ENCODE measurements at places on chromosomes 5 and 9.

- no peak for DNase-seq
These were observed 21.5 kb upstream of the DAB2 start for GRCh38 chr5:39446231-39446630.

DNA sequence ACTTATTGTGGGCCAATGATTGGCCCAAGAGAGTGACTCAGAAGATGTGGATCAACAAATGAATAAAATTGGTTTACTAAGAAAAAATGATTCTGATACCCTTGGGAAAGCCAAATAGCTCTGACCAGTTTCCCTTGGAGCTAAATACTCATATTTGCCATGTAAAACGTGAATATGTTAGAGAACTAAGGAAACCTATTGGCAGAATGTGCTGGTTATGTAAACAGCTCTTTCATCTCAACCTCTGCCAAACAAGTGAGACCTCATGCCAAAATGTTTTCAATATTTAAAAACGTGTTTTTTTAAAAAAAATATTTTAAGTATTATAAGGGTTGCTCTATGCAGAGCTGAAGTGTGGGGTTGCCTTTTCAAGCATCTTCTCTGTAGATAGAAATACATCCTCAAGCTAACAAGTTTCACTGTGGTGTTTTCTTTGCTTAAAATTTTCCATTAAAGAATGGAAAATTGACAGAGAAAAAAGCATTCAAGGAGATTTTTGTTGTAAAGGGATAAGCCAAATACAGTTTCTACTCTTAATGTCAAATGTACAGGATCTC lies 186.9 kb upstream of the TUT7 start:
- DNase-seq: no peak

GRCh38 chr9:2425676-2426075 lies 195.9 kb upstream of the VLDLR start:
- DNase-seq: no peak

- DNase-seq: no peak
These were observed 189.4 kb downstream of the BNC2 start for GRCh38 chr9:16680975-16681651.

- DNase-seq: no peak
These were observed 88.0 kb upstream of the FTMT start for GRCh38 chr5:121763665-121764064.

DNA sequence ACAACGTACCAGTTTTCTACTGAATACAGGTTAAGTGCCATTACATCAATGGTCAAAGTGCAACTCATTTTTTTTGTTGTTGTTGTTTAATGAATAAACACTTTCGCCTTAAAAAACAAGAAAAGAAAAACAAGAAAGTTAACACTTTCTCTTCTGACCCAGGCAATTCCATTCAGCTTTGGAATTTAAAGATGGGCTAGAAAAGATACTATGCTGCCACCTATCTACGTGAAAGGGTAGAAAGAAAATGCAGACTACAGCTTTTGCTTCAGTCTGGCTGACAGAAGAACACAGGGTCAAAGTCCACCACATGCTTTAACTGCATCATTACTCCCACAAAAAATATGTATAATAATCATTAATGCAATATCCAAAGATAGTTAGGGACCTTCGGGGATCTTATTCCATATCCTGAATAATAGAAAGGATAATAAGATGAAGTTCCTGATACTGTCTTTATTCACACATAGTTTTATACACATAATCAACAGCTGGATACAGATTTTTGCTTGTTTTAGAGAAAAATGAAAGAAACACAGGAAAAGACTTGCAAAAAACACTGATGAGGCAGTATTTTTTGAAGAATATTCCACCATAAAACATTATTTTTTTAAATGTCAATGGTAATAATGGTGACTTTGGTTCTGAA lies 40.4 kb downstream of the ZDHHC21 start:
- peak; percentile 35 for DNase-seq

- no peak for DNase-seq
These were observed 51.1 kb upstream of the MVB12B start for GRCh38 chr9:126275386-126276001.

DNA sequence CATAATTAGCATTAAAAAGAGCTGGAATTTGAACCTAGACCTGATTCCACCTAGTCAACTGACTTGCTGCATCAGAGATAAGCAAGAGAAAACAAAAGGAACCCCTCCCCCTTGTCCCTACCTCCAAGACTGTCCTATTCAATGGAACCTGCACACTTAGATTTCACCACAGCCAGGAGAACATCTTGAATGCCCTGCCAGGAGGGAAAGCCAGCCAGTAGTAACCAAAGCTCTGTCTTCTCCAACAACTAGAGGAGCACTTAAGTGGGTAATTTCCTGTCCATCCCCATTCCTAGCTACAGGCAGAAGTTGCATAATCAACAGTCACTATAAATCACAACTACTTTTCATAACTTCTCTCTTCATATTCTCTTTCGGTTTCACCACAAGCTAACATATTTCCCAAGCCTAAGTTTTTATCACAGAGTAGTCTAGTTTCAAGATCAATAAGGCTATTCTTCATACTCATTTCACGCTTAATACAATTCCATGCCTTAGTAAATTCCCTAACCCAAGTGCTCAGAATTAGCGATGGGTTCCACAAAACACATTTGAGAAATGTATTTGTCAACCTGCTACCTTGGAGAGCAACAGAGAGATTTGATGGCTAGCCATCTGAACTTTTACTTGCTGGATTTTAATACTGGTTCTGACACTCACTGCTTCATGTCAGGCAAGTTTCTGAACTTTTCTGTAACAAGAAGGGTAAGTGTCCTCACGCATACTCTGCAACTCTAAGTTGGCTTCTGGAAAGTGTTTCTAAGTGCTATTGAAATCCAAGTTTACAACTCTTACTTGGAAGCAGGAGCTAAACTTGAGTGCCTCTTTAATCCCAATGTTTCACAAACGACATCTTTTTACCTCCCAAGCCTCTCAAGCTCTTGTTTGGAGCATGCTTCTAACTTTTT lies 2.0 kb downstream of the DENND1A start:
- peak; percentile 61 for DNase-seq

GRCh38 chr5:75089137-75089536 lies 36.8 kb upstream of the GCNT4 start:
- no peak for DNase-seq

- no peak for DNase-seq
These were observed 314.0 kb downstream of the PIK3R1 start for GRCh38 chr5:68529581-68529980.

DNA sequence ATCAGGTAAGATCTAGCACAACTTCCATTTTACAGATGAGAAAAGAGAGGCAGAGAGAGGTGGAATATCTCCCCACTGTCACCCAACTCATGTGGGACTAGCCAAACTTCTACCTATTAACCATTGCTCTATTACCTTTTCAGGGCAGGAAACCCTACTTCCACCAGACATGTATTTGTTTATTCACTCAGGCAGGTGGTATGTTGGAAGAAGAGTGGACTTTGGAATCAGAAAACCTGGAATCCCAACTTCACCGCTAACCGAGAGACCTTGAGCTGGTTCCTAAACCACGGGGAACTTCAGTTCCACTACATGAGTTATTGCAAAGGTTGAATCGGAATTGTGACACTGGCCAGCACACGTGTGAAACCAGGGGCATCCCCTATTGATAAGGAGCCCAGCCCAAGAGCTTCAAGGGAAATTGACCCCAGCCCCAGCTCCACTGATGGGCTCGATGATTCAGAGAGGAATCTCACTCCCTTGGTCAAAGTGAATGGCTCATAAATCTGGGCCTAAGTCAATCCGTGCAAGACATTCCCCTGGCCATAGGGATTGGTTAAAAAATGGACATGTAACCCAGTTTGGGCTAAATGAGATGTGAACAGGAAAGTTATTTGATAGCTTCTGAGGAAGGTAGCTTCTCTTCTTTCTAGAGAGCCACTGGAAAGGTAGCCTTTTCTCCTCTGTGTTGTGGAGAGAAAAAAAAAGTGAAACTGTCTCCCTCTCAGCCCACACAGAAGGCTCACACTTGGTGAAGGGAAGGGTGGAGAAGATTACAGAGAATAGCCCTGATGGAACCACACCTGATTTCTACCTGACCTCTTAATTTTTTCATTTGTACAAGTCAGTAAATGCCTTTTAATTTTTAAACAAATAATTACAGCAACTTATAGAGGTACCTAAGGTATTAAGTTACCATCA lies 5.5 kb upstream of the GLIS3 start:
- no peak for DNase-seq

- no peak for DNase-seq
These were observed 166.7 kb downstream of the ZDHHC21 start for GRCh38 chr9:14526504-14526903.

GRCh38 chr9:95246547-95246946 lies 71.0 kb downstream of the FANCC start:
- DNase-seq: no peak
